Activated effector memory CD4-positive, alpha-beta T cell treated with Interleukin-2 at 50 U/mL for 16 hours (primary cell): ENCODE measurements at places on chromosomes 7 and 10.

- DNase-seq = no peak
These were observed 5.5 kb upstream of the LIPN start for GRCh38 chr10:88754287-88754686.

DNA sequence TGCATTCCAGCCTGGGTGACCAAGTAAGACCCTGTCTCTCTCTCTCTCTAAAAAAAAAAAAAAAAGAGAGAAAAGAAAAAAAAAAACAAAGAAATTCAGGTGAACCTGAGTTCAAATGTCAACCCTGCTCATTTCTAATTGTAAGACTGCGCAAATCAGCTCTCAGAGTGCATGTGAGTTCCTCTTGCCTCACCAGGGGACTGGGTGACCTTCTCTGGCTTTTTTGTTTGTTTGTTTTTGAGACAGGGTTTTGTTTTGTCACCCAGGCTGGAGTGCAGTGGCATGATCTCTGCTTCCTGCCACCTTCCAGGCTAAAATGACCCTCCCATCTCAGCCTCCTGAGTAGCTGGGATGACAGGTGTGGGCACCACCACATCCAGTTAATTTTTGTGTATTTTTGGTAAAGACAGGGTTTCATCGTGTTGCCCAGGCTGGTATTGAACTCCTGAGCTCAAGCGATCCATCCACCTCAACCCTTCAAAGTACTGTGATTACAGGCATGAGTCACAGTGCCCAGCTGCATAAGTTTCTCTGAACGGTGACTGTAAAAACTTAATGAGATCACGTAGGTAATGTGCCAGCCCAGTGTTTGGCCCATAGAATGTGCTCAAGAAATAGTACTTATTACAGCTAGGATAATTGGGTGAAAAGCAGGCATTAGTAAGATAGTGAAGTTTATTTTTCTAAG lies 45.3 kb upstream of the BAMBI start:
- no peak for DNase-seq

GRCh38 chr7:149733924-149734790 lies 39.2 kb downstream of the ZNF467 start:
- no peak for DNase-seq

GRCh38 chr10:31650010-31650409 lies 278.6 kb downstream of the ARHGAP12 start:
- no peak for DNase-seq

DNA sequence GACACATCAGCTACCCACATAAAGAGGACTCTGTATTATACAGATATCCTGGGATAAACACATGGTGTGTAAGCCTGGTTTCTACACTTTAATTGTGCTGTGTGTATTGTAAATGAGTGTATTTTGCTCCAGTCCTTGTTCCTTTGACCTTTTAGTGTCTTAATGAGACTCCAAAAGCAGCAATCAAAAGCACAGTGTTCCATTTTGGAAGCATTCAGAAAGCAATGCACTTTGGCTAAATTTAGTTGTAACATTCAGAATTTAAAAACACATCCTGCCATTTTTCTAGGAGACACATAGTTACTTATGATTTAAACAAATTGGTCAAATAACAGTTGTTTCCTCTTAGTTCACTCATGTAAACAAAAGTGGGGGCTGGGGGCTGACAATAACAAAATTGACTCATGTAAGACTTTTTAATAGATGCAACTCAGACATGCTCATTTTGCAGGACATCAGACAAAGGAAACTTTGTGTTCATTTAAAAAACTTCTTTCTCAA lies 122.2 kb downstream of the GPR37 start:
- no peak for DNase-seq
